ENCODE measurements at places on chromosomes 2 and 18.

DNA sequence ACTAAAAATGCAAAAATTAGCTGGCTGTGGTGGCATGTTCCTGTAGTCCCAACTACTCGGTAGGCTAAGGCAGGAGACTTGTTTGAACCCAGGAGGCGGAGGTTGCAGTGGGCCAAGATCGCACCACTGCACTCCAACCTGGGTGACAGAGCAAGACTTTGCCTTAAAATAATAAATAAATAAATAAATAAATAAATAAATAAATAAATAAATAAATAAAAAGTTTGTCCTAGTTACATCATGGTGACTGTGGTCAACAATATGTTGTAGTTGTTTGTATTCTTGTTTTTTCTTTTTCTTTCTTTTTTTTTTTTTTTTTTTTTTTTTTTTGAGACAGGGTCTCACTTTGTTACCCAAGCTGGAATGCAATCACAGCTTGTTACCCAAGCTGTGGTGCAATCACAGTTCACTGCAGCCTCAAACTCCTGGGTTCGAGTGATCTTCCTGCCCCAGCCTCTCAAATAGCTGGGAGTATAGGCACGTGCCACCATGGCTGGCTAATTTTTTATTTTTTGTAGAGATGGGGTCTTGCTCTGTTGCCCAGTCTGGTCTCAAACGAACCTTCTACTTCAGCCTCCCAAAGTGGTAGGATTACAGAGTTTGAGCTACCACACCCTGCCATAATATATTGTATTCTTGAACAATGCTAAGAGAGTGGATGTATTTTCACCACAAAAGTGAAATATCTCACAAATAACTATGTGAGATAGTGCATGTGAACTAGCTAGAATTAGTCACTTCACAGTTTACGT is 185.0 kb downstream of the PHLPP1 start:
- DNase-seq, result no peak

- DNase-seq, result no peak
Observed at GRCh38 chr2:142937347-142937746, 59.9 kb downstream of the KYNU start.

DNA sequence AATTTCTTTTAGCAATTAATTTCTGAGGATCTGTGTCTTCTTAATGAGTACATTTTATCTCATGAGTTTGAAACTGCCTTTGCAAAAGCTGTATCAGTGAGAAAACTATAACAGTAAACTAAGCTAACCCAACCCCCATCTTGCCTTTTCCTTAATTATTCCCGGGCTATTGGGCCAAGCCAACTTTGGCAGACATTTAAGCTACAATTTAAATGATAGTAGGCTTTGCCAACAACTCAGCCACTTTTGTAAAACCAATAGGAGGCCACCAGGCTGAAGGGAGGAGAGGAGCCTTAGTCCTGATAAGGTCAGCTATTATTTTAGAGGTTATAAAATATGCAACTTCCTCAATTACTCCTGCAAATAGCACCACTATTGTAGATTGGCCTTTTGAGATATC is 218.0 kb upstream of the KCNJ3 start:
- DNase-seq, result no peak

GRCh38 chr2:100632037-100632436 is 69.2 kb downstream of the PDCL3 start:
- DNase-seq, result no peak

GRCh38 chr2:88481691-88482336 is 29.3 kb upstream of the FOXI3 start:
- no peak for DNase-seq

GRCh38 chr18:69935319-69936190 is 12.1 kb downstream of the CD226 start:
- DNase-seq, result no peak

- DNase-seq, result no peak
Observed at GRCh38 chr2:98350411-98350810, 4.2 kb downstream of the CNGA3 start.

- DNase-seq, result no peak
Observed at GRCh38 chr18:49959176-49959575, 145.8 kb upstream of the ACAA2 start.

GRCh38 chr2:64704161-64704560 is 50.4 kb upstream of the SERTAD2 start:
- no peak for DNase-seq

GRCh38 chr2:171482877-171483276 is 39.4 kb upstream of the CYBRD1 start:
- no peak for DNase-seq
